ENCODE measurements at places on chromosomes 13 and 19. TPM values are rescaled to one million over a fixed set of nuclear protein-coding genes. Genes with fewer than 3 reads are reported as not detected.

The ZNF568 gene
- 20.7 TPM for total RNA-seq

The ETV2 gene
- not detected for total RNA-seq

The BST2 gene
- 196 TPM for total RNA-seq

The PNPLA6 gene
- 70.0 TPM for total RNA-seq

The ARHGEF18 gene
- total RNA-seq: 34.8 TPM

The MBD3L3 gene
- not detected for total RNA-seq

The MVB12A gene
- total RNA-seq: 30.8 TPM

The DHRS12 gene
- 9.2 TPM for total RNA-seq

The FRY gene
- total RNA-seq: 188 TPM

The ZNF491 gene
- 1.8 TPM for total RNA-seq

The ENOX1 gene
- total RNA-seq: 10.0 TPM

The RASAL3 gene
- total RNA-seq: 1.6 TPM

The VAV1 gene
- total RNA-seq: 7.8 TPM

The ZNF665 gene
- total RNA-seq: 32.1 TPM

The ALDH16A1 gene
- total RNA-seq: 34.4 TPM

The HPN gene
- not detected for total RNA-seq

The GRK1 gene
- total RNA-seq: 0.15 TPM

The CGB5 gene
- total RNA-seq: not detected

The IGFL2 gene
- not detected for total RNA-seq

The SDHAF1 gene
- total RNA-seq: 50.3 TPM

The POU4F1 gene
- not detected for total RNA-seq

The ZNF77 gene
- total RNA-seq: 2.2 TPM

The ZFP14 gene
- 10.6 TPM for total RNA-seq

The UBE2L5 gene
- not detected for total RNA-seq

The PDE4C gene
- 0.67 TPM for total RNA-seq

The SLC25A23 gene
- total RNA-seq: 111 TPM

The ANKRD24 gene
- 1.2 TPM for total RNA-seq

The ADGRE1 gene
- total RNA-seq: 0.13 TPM

The WDR88 gene
- total RNA-seq: not detected

The PRRG2 gene
- 1.0 TPM for total RNA-seq

The NLRP9 gene
- not detected for total RNA-seq

The GIPR gene
- 0.54 TPM for total RNA-seq

The PLA2G4C gene
- total RNA-seq: 10.7 TPM

The NCR1 gene
- not detected for total RNA-seq

The DIRAS1 gene
- 13.4 TPM for total RNA-seq

The GJB2 gene
- total RNA-seq: 57.5 TPM

The NCAN gene
- not detected for total RNA-seq

The ATP4A gene
- not detected for total RNA-seq

The SRRM5 gene
- total RNA-seq: not detected

The MCF2L gene
- 52.6 TPM for total RNA-seq

The AZU1 gene
- not detected for total RNA-seq

The SIGLEC6 gene
- 3.8 TPM for total RNA-seq

The SIGLEC14 gene
- not detected for total RNA-seq

The ZNF266 gene
- total RNA-seq: 16.6 TPM

The FOXA3 gene
- total RNA-seq: 0.42 TPM

The ZNF492 gene
- 0.42 TPM for total RNA-seq

The GPR4 gene
- total RNA-seq: 4.3 TPM

The SIAH3 gene
- not detected for total RNA-seq

The PLPPR3 gene
- total RNA-seq: not detected

The ELANE gene
- total RNA-seq: 1.4 TPM

The DAPK3 gene
- 257 TPM for total RNA-seq

The ZNF709 gene
- 3.6 TPM for total RNA-seq

The HIF3A gene
- total RNA-seq: 49.3 TPM

The PRR12 gene
- total RNA-seq: 9.3 TPM

All from gastroesophageal sphincter (tissue), 4 donors.